ENCODE measurements at places on chromosomes 16 and 17. TPM values are rescaled to one million over a fixed set of nuclear protein-coding genes. Genes with fewer than 3 reads are reported as not detected.

DNA sequence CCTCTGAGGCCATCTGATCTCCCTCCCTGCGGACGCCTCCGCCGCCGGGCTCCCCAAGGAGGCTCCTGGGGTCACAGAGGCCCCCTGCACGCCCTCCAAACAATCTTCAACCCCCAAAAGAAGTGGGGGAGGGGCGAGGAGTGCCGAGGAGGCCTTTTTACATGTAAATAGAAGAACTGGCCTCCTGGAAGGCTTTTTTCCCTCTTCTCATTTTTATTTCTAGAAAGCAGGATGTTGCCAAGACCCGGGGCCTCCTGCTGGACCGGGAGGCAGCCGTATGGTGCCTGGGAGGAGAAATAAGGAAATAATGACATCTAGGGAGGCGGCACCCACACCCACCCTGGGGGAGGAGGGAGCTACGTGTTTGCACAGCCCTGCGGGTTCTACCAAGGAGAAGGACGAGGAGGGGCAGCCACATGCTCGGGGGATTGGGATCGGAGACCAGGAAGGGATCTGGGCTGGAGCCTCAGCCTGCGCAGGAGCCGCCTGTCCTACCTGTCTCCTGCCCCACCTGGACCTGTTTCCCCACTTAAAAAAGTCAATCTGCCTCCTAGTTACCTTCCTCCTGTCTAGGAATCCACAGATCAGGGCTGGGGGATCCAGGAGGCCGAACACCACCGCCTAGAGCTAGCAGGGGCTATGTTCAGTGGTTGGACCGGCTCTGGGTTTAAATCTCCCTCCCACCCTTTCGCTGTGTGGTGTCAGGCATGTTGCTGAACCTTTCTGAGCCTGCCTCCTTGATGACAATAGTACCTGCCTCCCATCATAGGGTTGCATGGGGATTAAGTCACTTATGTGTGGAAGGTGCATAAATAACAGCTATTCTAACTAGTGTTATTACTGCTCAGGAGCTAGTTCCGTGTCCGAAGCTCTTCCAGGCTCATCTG lies 175.7 kb upstream of the GSE1 start:
- no peak overlapping the region for H3K4me3 ChIP-seq
- H3K27ac ChIP-seq = peak overlapping the region; percentile 42
- H3K4me1 ChIP-seq = peaks cover 14% of the 10 kb centered on the region

DNA sequence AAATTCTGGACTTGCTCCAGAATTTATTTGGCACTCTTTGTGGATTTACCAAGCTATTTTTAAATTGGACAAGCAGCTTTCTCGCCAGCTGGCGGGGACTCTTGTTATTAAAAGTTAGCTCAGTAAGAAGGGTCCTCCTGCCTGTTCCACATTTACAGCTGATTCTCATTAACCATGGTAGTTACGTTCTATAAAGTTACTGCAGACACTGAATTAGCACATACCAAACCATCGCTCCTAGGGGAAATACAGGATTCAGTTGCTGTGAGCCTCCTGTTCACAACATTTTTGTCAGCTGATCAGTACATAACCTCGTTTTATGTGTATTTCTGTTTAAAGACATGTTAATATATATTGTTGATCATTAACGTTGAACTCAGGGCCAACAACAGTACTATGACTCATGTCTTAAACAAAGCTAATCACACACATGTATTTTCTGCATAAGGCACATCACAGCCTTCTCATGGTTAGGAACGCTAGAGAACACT lies 4.2 kb downstream of the LDAF1 start:
- no peak overlapping the region for H3K4me3 ChIP-seq
- peaks cover 45% of the 10 kb centered on the region for H3K36me3 ChIP-seq
- H3K4me1 ChIP-seq = peaks cover 26% of the 10 kb centered on the region
- peak overlapping the region; percentile 34 for H3K27ac ChIP-seq
- DNase-seq = no peak

CES1 gene
- total RNA-seq = 293 TPM

GRCh38 chr17:78780335-78780734 lies 1.7 kb downstream of the CYTH1 start:
- peak; percentile 64 for DNase-seq
- no peaks in the 10 kb centered on the region for H3K27me3 ChIP-seq
- H3K4me3 ChIP-seq = peak overlapping the region; percentile 83
- peak overlapping the region; percentile 93 for H3K27ac ChIP-seq
- peaks cover 25% of the 10 kb centered on the region for H3K4me1 ChIP-seq

ASGR1 gene
- total RNA-seq = 4.3 TPM

GRCh38 chr17:69497161-69497560 lies 82.7 kb downstream of the MAP2K6 start:
- no peaks in the 10 kb centered on the region for H3K27me3 ChIP-seq
- no peak overlapping the region for H3K27ac ChIP-seq
- DNase-seq = no peak
- H3K4me1 ChIP-seq = peaks cover 6% of the 10 kb centered on the region
- no peaks in the 10 kb centered on the region for H3K36me3 ChIP-seq

DNA sequence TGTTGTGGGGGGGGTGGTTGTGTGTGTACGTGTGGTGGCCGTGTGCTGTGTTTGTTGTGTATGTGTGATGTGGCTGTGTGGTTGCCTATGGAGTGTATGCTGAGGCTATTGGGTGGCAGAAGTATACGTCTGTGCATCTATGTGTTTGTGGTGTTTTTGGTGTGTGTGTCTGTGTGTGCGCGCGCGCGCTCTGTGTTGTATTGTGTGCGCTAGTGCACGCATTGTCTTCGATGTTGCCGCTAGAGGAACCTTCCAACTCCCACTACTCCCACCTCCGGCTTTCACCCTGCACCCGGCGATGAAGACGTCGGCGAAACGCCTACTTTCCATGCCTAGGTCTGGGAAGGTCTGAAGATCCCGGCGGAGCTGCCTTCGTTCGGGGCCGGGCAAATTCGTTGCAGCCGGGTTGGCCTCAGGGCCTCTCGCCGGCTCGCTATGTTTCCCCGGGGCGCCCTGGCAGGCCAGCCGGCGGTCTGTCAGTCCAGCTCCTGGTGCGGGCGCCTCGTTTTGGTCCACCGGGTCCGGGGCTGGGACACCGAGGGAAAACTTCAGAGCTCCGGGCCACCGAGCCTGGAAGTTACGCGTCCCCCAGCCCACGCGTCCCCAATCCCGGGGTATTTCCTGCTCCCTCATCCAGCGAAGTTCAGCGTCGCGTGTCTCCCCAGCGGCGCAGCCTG lies 5.2 kb upstream of the DLX4 start:
- no peak for DNase-seq
- no peak overlapping the region for H3K4me3 ChIP-seq
- H3K27ac ChIP-seq = no peak overlapping the region
- H3K27me3 ChIP-seq = peaks cover 77% of the 10 kb centered on the region
- peaks cover 18% of the 10 kb centered on the region for H3K4me1 ChIP-seq

DNA sequence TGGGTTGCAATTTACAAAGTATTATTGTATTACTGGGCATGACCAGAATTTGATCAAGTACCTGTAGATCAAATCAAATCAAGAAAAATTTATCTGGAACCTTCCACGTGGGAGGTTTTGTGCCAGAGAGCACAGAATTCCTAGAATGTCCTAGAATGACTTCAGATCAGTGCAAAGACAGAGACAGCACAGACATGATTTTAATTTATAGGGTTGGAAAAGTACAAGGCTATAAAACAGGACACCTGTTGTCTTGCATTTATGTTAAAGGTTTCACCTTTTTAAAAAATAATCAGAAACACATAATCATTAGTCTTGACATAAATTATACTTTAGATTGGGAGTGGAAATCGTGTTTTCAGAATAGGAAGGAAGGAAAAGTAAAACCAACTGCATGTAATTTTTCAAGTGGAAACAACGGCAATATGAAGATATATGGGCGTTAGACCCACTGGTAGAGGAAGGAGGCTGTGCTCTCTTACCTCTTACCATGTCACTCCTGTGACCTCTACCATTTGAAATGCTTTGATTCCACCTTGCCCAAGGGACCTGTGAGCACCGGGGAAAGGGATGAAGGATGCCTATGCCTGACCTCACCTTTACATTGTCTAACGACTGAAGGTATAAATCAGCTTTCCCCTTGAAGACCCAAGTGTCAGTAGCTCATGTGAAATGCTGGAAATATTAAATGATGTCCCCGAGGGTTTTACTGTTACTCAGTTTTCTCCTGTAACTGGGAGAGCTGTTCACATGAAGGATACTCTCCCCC lies 100.4 kb downstream of the SNX11 start:
- no peak for DNase-seq
- no peak overlapping the region for H3K4me3 ChIP-seq
- no peaks in the 10 kb centered on the region for H3K36me3 ChIP-seq

PSMD11 gene
- 62.8 TPM for total RNA-seq

KRT40 gene
- not detected for total RNA-seq

- peak; percentile 75 for DNase-seq
- no peaks in the 10 kb centered on the region for H3K36me3 ChIP-seq
- peak overlapping the region; percentile 67 for H3K4me3 ChIP-seq
- H3K27ac ChIP-seq = peak overlapping the region; percentile 84
- H3K4me1 ChIP-seq = peaks cover 8% of the 10 kb centered on the region
- peaks cover 88% of the 10 kb centered on the region for H3K27me3 ChIP-seq
Measured at GRCh38 chr16:54938212-54939028, 7.8 kb downstream of the IRX5 start.

DNA sequence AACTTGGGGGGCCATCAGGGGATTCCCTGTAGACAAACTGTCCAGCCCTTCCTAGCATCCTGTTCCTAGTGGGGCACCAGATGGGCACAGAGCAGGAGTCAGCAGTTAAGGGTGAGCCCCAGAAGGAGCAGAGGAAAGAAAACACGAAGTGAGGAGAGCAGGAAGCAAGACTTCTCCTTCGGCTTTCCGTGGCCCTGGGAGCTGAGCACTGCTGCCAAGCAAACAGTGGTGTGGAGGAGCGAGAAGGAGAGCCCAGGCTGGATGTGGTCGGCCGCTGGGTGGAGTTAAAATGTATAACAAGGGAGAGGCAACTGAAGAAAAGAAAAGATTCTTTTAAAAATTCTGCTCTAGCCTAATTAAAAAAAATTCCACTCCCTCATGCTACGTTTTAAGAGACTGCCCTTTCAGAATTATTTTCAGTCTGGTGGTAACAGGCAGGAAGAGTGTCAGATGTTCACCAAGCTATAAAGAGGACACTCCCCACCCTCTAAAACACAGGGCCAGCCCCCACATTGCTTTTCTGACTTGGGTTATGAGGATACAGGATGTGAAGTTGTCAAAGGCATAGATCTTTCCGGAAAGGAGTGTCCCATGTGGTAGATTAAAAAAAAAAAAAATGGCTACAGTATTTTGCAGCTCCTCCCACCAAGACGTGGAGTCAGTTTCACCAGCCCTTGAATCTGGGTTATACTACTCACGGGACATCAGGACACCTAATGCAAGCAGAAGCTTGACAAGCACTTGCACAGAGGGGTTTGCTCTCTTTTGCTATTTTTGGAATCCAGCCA lies 74.9 kb upstream of the ZFHX3 start:
- H3K4me1 ChIP-seq = peaks cover 10% of the 10 kb centered on the region
- H3K36me3 ChIP-seq = no peaks in the 10 kb centered on the region
- H3K27me3 ChIP-seq = no peaks in the 10 kb centered on the region
- peak overlapping the region; percentile 74 for H3K27ac ChIP-seq

C16orf46 gene
- total RNA-seq = 1.5 TPM

DNA sequence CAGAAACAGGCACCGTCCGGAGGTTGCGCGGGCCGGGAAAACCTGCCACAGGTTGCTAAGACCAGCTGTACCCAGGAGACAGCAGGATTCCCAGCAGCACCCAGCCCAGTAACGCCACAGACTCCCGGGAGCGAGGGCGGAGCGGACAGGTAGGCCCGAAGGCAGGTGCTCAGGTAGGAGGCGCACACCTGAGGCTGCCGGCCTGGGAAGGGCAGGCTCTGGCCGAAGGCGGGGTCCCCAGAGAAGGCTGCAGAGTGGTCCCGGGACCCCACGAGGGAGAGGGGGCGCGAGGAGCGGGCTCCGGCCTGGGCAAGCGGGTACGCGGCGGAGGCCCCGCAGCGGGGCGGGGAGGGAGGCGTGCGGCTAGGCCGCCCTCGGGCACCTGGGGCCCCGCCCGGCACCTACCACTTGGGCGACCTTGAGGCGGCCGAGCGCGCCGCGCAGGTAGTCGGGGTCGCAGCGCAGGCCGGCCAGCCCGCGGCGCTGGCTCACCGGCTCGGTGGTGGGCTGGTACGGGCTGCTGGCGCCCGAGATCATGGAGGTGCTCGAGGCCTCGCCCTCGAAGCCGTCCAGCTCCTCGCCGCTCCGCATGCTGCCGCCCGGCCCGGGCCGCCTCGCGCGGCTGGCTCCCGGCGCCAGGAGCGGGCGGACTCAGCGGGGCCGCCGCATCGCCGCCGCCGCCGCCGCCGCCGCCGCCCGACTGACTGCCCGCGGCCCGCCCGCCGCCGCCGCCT lies 441 bp downstream of the CMTM4 start:
- peak overlapping the region; percentile 67 for H3K4me3 ChIP-seq
- DNase-seq = peak; percentile 86
- peak overlapping the region; percentile 75 for H3K27ac ChIP-seq
- H3K36me3 ChIP-seq = no peaks in the 10 kb centered on the region

DNA sequence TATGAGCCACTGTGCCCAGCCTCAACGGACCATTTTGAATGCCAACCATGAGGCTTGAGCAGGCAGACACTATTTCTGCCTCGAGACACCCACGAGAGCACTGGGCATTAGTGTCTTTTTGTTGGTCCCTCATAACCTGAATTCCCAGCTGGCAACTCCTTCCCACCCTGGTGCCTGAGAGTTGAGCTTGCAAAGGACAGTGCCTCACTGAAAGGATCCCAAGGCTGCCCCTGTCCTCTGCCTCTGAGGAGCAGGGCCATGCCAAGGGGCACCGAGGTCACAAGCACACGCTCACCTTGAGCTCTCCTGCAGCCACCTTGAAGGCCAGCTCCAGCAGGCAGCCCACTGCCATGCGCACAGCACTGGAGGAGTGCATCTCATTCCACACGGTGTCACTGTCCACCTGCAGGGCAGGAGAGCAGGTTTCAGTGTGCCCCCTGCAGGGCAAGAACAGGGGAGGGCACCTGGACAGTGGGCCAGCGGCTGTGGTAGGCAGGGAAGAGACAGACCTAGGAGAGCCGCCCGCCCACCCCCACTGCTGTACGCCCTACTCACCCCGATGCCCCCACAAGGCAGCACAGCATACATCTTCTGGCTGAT lies 12.8 kb downstream of the G6PC3 start:
- no peaks in the 10 kb centered on the region for H3K27me3 ChIP-seq
- H3K27ac ChIP-seq = no peak overlapping the region
- DNase-seq = peak; percentile 60
- H3K4me3 ChIP-seq = no peak overlapping the region

DNA sequence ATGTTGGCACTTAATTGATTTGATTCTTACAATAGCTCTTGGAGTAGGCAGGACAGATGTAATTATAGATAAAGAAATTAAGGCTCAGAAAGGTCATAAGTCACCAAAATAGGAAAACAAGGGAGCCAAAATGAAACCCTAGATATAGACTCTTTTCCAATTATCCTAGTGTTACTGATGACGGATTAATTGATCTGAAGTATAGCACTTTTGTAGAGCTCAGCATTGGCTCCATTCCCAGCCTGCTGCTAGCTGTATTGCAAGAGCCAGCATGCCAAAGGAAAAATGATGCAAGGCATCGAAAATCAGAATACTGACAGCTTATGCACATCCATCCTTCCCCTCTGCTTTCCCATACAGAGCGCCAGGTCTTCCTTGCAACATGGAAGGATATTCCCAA lies 21.6 kb upstream of the RASL10B start:
- H3K4me1 ChIP-seq = peaks cover 8% of the 10 kb centered on the region
- no peak overlapping the region for H3K4me3 ChIP-seq
- peaks cover 46% of the 10 kb centered on the region for H3K36me3 ChIP-seq
- no peaks in the 10 kb centered on the region for H3K27me3 ChIP-seq
- DNase-seq = no peak

EFCAB5 gene
- 1.1 TPM for total RNA-seq

CCL16 gene
- total RNA-seq = 0.58 TPM

Measured in upper lobe of right lung (tissue), 1 donor.